ENCODE measurements at places on chromosomes 5 and 9.

DNA sequence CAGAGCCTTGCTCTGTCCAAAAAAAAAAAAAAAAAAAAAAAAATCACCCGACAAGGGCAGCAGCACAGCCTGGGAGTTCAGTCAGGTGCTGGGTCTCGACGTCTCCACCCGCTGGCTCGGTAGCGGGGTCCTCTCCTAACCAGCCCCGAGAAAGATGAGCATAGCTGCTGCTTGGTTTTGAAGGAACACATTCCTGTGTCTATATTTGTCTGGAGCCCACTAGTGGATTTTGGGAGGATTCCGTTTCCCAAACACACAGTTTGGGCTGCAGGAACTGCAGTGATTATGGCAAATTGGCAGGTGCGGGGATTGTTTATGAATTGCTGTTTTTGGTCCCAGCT is 1.2 kb downstream of the OTULINL start:
- DNase-seq = no peak

DNA sequence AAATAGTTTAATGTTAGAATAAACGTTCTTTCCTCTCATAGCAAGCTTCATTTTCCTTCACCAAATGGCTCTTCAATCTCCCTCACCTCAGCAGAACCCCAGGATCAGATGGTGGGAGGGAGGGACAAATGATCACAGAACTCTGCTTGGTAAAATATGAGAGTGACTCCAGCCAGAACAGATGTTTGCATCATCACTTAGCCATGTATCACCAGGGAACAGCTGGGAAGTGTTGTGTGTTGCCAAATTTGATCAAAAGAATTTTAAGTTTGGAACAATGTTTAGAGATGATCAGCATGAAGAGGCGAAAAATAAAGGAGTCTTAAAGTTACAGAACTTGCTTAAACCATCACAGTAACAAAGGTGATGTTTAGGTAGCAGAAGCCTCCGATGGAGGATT is 115.7 kb downstream of the FRMD3 start:
- DNase-seq = peak; percentile 79

DNA sequence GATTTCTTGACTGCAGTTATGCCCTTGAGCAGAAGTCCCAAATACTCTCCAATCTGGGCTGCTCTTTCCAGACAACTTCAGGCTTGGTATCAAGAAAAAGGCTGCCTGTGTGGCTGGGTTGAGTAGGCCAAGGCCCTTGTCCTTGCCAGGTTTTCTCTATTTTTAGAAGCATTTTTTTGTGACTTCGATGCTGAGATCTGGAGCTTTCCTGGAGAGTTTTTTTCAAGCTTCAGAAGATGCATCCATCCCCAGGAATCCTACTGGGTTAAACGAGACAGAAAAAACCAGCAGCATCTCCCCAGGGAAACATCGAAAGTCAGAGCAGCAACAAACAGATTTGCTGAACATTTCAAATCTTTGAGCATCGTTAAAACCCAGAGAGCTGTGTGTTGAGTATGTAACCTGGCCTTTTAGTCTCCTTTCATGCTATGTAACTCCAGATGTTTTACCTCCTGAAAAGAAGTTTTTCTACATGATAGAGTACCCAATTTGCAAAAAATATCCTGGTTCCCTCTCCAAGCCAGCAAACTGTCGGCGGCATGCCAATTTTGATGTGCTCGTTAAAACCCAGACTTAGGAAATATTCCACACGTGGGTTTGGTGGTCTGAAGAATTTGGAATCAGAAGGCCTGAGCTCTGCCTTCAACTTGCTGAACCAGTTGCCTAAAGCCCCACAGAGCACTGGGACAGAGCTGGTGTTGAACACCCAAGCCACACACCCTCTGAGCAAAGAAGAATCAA is 98.1 kb upstream of the ALDH1B1 start:
- DNase-seq = peak; percentile 63

DNA sequence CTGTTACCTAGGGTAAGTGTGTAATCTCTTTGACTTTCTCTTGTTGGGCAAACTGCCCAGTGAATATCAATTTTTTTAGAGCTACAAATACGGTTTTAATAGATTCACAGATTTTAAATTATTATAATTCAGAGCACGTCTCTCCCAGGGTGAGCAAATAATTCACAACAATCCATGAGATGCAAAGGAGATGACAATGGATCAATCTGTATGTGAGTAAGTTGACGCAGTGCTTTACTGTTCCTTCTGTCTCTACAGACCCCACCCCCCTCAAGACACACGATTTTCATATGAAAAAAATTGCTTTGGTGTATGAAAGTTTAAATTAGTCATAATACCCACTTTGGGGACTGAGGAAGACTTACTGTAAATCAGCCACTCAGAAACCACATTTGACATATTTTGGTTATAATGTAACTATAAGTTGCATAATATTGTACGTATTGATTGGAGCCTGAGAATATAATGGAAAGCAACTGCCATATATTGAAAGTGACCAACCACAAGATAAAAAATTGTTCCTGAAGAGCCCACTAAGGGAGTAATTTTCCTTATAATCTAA is 201.7 kb downstream of the BNC2 start:
- DNase-seq = no peak

- DNase-seq = no peak
These were observed 432.9 kb downstream of the SPATA31D1 start for GRCh38 chr9:82421498-82421897.

DNA sequence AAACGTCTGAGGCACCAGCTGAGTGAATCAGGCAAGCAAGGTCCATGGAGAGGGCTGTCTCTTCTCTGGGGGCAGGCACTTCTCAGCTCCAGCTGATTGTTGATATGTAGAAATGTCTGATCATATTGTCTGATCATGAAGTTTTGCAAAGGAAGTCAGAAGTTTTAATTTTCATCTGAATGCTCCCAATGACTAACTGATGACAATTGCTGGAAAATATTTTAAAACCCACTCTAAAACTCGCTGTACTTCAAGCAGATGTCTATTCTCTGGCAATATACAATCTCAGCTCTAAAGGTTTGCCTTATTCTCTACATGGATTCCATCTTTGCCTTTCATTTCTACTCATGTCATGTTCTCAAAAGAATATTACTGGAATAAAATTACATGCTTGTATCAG is 12.7 kb downstream of the PLK2 start:
- DNase-seq = no peak

- peak; percentile 90 for DNase-seq
These were observed 15.5 kb downstream of the C5orf15 start for GRCh38 chr5:133952729-133953567.

GRCh38 chr5:156920861-156921431 is 42.1 kb downstream of the TIMD4 start:
- DNase-seq = no peak

GRCh38 chr5:95821110-95822021 is 1.2 kb downstream of the GLRX start:
- no peak for DNase-seq

DNA sequence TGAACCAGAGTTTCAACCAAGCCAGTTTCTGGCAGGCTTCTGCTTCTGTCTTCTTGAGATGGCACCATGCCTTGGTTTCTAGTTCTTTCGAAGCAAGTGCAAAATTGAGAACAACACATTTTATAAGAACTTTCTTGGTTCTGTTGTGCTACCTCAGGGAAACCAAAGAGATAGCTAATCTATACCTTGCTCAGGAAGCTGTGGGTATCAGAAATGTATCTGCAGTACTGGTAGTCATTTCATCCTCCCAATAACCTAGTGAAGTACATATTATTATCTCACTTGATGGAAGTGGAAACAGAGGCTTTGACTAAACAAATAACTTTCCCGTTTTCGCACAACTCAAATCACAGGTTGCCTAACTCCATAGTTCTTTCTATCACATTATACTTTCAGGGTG is 246.6 kb downstream of the ENC1 start:
- DNase-seq = no peak
